ENCODE measurements at places on chromosomes 7 and 10.

DNA sequence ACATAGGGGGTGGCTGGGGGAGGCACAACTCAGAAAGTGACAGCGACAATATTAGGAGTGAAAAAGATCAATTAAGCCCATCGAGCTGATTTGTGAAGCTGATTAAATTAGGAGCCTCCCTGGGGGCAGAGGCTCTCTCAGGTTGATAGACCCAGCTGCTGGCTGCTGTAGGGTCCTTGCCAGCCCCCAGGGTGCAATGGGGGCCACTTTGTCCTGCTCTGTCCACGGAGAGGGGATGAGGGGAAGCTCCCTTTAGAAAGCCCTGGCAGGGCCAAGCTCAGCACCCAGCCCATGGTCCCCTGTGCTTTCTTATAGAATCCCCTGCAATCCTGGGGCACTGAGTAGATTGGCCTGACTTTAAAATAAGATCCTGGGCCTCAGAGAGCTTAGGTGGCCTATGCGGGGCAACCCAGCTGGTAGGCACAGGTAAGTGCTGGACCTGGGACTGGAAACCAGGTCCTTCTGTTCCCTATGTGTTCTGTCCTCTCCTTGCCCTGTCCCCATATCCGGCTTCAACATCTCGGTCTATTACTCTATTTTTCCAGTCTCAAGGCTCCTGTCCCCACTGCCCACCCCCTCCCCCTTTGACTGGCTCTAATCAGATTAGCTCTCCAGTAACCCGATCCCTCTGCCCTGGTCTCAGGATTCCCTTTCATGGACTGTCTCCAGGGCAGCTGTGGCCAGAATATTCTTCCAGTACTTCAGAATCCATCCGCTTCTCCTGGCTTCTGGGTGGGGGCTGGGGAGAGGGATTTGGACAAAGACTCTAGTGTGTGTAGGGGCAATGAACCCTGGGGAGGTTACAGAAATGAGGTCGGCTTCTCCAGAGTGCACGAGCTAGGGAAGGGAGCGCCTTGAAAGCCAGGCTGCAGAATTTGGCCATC is 259.6 kb downstream of the RPS24 start:
- DNase-seq: no peak

DNA sequence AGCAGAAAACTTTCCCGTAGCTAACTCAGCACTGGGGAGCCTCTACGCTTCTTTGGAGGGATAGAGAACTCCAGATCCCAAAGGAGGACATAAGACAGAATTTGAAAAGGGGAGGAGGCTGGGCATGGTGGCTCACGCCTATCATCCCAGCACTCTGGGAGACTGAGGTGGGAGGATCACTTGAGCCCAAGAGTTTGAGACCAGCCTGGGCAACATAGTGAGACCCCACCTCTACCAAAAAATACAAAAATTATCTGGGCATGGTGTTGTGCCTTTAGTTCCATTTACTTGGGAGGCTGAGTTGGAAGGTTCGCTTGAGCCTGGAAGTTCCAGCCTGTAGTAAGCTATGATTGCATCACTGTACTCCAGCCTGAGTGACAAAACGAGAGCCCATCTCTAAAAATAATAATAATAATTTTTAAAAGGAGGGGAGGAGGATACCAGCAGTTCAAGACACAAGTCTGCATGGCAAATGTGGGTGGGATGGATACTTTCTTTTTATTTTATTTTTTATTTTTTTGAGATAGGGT is 165.9 kb upstream of the SH2B2 start:
- DNase-seq: no peak

DNA sequence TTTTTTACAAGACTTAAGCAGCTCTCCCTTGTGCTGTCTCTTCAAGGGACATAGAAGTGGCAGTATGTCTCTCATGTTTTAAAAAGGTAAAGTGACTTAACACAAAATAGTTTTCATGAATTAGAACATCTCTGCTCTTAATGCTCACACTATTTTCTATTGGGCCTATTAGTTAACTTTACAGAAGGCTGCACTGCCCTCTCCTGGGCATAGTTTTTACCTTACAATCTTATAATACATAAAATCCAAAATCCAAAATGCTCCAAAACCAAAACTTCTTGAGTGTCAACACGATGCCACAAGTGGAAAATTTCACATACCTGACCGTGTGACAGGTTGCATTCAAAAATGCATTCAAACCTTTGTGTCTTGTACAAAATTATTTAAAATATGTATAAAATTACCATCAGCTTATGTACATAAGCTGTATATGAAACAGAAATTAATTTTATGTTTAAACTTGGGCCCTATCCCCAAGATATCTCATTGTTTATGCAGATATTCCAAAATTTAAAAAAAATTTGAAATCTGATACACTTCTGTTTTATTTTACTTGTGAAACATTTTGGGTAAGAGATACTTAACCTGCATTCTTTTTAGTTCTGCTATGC is 25.8 kb downstream of the TES start:
- DNase-seq: no peak

DNA sequence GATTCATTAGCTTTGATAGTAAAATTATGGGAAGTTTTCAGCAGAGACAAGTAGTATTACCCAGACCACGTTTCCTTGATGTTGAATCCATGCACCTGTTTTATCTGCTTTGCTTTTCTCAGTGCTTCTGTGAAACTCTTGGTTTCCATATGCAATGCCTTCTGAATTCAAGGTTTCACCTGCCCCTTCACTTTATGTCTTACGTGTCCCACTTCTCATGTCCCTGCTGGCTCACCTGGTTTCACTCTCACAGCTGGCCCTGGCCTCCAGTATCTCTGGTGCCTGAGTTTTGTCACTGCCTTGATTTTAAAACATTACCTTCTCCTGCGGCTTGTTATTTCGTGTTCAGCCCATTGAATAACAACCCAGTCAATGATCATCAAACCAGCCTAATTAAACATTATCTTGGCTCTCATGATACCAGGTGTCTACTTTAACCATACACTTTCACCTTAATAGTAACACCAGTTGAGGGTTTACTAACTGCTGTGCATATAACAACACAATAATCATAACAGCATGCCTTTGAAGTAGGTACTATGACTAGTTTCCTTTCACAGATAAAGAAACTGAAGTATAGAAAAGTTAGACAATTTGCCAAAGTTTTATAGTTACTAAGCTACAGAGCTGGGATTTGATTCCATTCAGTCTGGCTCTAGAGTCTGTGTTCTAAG is 175.7 kb upstream of the PCLO start:
- DNase-seq: no peak

- DNase-seq: no peak
Observed at GRCh38 chr10:76811430-76811829, 826.2 kb downstream of the KCNMA1 start.

- DNase-seq: no peak
Observed at GRCh38 chr10:7908541-7909210, 90.4 kb downstream of the TAF3 start.

DNA sequence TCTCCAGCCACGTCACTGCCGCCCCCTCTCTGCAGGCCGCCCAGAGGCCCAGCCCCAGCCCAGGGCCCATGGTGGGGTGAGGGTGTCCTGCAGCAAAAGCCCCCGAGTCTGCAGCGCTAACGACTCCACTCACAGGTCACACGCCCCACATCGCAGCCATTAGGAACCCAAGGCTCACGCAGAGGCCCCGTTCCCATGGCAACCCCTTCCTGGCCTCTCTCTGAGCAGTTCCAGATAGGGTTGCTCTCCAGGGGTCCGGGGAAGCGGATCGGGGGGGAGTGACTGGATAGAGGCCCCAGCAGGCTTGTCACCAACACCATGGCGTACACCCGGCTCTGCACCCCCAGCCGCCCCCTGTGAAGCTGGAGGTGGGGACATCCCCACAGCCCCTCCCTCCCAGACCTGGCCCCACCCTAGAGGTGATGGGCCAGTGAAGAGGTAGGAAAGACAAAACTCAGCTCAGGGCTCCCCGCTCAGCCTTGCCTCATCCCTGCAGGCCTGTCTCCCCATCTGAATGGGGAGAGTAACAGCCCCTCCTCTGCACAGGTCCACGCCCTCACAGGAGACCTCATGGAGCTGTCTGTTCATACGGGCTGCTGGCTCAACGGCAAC is 41.2 kb downstream of the TNRC18 start:
- DNase-seq: no peak

DNA sequence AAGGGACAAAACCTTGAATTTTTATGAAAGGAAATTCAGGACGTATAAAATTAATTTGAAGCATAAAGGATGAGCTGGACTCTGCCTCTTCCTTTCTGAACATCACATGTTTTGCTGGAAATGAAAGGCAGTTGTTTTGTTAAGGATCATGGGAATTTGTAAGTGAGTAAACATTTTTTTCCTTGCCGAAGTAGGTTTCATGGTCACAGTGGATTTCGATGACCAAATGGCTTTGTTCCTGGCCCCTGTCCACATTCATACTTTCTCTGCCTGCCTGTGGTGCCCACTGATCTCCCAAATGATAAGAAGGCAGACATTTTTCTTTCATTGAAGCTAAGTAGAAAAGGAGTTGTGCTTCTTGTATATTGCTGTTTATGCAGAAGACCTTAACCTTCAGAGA is 104.2 kb downstream of the ARID5B start:
- no peak for DNase-seq

- DNase-seq: no peak
Observed at GRCh38 chr7:24172856-24173255, 111.1 kb upstream of the NPY start.

- no peak for DNase-seq
Observed at GRCh38 chr7:30837581-30837980, 66.4 kb downstream of the MINDY4 start.

GRCh38 chr10:58184120-58184670 is 83.5 kb downstream of the IPMK start:
- no peak for DNase-seq

DNA sequence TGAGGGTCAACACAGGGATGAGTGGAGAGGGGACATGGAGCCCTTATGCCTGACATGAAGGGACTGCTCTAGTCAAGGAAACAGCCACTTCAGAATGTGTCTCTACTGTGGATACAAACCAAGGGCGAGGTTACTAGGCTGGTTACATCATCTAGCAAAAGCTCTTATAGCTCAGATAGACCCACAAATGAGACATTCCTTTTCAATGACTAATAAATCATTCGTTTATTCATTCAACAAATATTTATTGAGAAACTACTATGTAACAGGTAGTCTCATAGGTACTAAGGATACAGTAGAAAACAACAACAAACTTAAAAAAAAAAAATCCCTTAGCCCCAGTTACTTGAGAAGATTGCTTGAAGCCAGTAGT is 219.5 kb downstream of the KIAA1217 start:
- no peak for DNase-seq

- no peak for DNase-seq
Observed at GRCh38 chr10:83961620-83962019, 177.7 kb upstream of the GHITM start.

DNA sequence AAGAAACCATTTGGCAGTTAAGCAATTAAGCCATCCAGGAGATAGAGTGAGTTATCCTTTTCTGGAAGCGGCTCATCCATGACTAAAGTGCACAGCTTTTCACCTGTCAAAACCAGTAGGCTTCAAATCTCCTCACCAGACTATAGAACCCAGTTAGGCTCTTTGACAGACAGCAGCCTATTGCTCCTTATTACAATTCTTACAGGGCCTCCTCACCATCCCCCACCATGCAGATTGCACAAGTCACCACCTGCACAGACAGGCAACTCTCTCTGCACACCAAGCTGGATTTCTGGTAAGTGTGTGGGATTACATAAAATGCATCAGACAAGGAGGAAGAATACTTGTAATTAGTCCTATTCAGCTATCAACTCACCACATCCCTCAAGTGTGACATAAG is 301.6 kb downstream of the SNX13 start:
- DNase-seq: no peak

GRCh38 chr10:43218951-43219837 is 47.7 kb downstream of the RASGEF1A start:
- DNase-seq: no peak

- DNase-seq: no peak
Observed at GRCh38 chr10:71638064-71638821, 81.3 kb downstream of the C10orf105 start.

GRCh38 chr10:554182-554848 is 135.2 kb downstream of the DIP2C start:
- no peak for DNase-seq

- no peak for DNase-seq
Observed at GRCh38 chr10:23914641-23915040, 294.3 kb upstream of the KIAA1217 start.

GRCh38 chr7:154693661-154694060 is 309.3 kb downstream of the PAXIP1 start:
- no peak for DNase-seq

GRCh38 chr10:43091846-43092245 is 15.0 kb downstream of the RET start:
- DNase-seq: no peak

DNA sequence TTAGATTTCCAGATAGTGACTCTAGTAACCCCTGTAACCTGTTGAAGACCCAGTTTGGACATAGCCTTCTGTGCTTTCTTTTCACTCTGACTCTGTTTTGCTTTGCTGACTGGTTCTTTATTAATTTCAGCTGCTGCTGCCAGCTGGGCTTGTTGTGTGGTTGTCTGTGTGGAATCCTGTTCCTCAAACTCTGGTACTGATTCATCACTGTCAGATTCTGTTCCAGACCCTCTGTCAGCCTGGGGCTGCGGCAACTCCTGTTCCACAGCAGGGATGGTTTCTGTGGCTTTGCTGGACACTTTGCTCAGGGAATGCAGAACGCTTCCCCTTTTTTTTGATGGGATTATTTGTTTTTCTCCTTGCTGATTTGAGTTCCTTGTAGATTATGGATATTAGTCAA is 104.9 kb downstream of the SEC23IP start:
- DNase-seq: no peak

DNA sequence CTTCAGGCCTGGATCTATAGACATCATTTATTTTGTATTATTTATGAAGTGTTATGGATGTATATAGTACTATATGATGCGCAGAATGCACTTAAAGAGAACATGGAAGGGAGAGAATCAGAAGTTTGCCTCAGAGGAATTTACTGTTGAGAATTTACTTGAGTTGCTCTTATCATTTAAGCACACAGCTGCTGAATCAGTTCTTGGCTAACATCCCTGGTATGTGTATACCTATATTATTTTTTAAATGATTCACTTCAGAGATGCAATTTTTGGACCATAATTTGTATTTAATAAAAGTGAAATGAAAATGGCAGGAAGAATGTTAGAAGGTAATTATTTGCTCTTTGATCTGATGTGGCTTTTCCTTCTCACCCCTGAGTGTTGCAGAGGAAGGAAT is 191.6 kb downstream of the BICC1 start:
- no peak for DNase-seq

GRCh38 chr7:130334274-130334673 is 10.3 kb upstream of the CPA5 start:
- DNase-seq: no peak

DNA sequence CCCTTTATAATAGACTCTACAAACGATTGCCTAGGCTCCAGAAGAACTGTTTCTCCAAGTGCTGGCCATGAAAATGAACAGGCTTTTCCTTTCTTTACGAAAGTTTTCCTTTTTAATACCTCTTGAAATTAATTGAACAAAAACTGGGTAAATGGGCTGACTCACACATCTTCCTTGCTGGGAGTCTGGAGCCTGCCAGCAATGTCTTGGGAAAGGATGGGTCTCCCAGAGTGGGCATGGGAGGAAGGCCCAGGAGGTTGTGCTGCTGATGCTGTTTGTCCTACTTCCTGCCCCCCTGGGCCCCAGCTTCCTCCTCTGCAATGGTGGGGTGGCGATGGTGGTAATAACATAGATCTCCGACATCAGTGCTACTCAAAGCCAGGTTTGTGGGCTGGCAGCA is 174.1 kb downstream of the RPS24 start:
- no peak for DNase-seq
